ENCODE measurements at places on chromosomes 5 and 9.

DNA sequence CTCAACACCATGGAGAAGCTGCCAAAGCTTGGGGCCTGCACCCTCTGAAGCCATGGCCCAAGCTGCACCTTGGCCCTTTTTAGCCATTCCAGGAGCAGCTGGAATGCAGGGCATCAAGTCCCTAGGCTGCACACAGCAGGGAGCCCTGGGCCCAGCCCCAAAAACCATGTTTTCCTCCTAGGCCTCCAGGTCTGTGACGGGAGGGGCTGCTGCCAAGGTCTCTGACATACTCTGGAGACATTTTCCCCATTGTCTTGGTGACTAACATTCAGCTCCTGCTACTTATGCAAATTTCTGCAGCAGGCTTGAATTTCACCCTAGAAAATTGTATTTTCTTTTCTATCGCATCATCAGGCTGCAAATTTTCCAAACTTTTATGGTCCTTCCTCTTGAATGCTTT lies 64.6 kb downstream of the ELOVL7 start:
- DNase-seq: no peak

DNA sequence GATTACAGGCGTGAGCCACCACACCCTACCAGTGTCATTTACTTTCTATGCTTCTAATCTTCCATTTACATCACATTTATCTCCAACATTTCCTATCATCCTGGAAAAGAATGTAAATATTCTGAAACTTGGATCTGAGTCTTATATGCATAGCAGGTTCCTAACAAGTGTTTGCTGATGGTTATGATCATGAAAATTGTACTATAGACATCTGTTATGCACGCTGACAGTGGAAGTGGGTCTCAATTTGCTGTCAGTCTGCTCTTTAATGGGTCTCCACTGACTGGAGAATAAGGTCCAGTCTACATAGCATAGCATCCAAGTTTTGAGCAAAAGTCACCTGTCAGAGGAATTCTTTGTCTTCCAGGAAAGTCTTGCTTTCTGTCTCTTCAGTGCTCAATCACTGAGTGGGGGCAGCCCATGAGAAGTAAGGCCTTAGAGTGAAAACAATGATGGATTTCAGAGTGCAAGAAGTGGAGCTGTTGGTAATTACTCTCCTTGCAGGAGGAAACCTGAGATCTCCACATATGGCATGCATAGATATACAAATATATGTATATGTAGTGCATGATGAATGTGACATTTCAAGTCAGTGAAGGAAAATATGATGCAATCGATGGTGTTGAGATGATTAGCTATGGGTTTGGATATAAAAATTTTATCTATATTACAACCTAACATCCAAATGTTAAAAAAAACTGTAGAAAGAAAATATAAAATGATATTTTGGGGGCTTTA lies 29.2 kb upstream of the MSANTD3 start:
- DNase-seq: no peak

- no peak for DNase-seq
Measured at GRCh38 chr5:123881759-123882244, 369.8 kb downstream of the CSNK1G3 start.

GRCh38 chr5:19734776-19735175 lies 253.2 kb downstream of the CDH18 start:
- no peak for DNase-seq

DNA sequence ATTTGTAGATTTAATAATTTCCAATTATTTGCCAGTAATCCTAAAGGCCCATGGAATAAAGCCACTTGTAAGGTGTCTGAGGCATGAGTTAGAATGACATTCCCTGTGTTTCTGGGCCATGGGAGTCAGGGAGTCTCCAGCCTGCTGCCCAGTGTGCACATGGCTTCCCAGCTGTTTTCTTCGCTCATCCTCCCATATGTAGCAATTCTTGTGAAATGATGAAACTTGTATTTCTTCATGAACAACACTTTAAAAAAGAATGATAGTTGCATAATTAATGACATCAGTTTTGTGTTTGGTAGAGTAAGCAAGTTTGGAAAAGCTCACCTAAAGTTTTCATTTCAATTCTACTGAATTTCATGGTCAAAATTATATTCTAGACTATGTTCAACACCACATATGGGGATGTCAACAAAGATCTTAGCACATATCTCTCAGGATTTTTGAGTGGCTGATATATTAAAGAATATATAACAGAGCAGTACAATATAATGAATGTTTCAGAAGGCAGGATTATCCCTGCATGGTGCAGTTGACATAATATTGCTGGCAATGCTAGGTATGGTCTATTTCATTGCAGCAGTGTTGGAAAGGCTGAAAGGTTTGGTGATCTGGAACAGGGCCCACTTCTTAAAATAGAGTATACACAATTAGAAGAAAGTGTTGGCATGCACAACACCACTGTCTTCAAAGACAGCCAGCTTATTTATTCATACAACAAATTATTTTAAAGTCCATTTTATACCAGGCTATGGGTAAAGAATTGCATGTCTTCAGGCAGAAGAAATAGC lies 44.7 kb downstream of the GRIN3A start:
- DNase-seq: no peak

DNA sequence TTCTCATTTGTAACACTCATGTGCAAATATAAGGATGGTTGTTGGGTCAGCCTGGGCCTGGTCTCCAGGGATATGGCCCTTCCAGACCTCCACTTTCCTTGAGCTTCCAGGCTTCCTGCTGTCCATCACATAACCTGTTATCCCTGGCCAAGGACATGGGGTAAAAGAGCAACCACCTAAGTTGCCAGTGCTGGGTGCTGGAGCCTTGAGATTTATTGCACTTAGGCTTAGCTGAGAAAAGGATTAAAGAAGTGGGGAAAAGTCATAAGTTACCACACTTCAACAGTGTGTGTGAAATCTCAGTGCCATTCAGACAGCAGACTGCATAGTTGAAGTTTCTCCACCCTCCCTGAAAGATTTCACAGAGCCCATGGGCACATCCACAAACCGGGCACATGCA lies 58.6 kb upstream of the PANK3 start:
- DNase-seq: no peak

DNA sequence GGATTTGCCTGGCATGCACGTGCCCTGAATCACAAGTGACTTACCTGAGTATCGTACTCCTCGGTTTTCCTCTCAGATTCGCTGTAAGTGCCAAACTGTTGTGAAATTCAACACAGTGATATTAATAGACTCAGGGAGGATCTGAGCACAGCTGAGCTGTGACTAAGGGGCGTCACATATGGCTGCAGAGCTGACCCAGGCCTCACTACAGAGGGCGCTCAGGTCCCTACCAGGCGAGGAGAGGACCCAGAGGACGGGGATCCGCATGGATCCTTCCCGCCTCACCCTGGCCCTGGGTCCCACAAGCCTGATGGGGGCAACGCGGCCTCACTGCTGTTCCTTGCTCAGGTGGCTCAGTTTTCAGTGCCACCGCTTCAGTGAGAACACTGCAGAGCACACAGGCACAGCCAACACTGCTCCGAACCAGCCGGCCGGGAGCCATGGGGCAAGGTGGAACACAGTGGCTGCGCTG lies 20.1 kb downstream of the CLPTM1L start:
- DNase-seq: peak; percentile 41

GRCh38 chr5:36535859-36536615 lies 70.4 kb upstream of the SLC1A3 start:
- no peak for DNase-seq

DNA sequence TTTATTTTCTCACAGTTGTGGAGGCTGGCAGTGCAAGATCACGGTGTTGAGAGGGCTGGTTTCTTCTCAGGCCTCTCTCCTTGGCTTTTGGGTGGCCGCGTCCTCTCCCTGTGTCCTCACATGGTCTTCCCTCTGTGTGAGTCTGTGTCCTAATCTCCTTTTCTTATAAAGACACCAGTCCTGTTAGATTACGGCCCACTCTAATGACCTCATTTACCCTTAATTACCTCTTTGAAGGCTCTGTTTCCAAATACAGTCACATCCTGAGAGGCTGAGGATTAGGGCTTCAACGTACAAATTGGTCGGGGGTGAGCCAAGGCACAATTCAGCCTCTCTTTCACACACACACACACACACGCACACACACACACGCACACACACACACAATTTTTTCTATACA lies 73.0 kb downstream of the UGCG start:
- no peak for DNase-seq

GRCh38 chr9:4592886-4593285 lies 69.2 kb upstream of the PLPP6 start:
- DNase-seq: no peak

GRCh38 chr9:124860582-124861341 lies 995 bp downstream of the RPL35 start:
- DNase-seq: no peak

- DNase-seq: no peak
Measured at GRCh38 chr5:107894361-107894760, 223.6 kb upstream of the EFNA5 start.

DNA sequence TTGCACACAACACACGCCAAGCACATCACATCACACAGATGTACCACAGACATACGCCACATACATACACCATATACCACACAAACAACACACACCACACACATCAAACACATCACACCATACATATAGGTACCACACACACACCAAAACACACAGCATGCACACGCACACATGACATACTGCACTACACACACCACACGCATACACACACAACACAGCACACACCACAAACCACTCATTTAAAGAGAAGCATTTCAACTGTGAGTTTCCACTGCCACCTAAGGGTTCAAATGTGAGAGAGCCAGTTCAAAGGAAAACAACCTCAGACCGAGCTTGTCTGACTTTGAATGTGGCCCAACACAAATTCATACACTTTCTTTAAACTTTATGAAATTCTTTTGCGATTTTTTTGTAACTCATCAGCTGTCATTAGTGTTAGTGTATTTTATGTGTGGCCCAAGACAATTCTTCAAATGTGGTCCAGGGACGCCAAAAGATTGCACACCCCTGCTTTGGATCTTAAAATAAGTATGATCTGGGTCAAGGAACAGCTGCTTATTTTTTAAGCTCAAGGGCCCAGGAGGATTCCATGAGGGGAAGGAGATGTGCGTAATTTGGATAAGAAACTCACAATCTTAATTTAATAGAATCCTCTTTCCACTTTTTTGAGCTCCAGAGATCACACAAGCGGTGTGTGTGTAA lies 494.6 kb downstream of the GADD45G start:
- no peak for DNase-seq

- no peak for DNase-seq
Measured at GRCh38 chr5:15020736-15021135, 149.2 kb upstream of the ANKH start.

DNA sequence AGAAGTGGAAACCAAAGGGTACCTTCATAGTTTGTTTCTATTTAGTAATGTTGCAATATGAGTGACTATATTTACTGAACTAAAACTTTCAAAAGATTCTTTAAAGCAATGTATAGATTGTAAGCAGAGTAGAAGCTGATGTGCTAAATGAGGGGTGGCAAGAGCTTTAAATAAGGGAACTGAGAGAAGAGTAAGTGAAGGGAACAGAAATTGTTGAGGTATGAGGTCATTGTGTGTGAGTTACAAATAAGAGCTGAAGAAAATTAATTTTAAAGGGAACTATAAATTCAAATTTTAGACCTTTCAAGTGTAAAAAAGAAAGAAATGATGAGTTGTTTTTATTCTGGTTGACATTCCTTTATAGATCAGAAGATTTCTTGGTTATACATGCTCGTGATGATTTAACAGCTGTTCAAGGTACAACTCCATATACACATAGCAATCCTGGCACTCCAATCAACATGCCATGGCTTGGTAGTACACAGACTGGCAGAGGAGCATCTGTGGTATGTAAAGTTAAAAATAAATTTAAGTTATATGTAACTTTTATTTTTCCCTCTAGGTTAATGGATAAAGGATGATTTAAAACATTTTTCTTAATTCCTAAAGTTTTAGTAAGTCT lies 135.1 kb upstream of the TNFAIP8 start:
- DNase-seq: no peak

DNA sequence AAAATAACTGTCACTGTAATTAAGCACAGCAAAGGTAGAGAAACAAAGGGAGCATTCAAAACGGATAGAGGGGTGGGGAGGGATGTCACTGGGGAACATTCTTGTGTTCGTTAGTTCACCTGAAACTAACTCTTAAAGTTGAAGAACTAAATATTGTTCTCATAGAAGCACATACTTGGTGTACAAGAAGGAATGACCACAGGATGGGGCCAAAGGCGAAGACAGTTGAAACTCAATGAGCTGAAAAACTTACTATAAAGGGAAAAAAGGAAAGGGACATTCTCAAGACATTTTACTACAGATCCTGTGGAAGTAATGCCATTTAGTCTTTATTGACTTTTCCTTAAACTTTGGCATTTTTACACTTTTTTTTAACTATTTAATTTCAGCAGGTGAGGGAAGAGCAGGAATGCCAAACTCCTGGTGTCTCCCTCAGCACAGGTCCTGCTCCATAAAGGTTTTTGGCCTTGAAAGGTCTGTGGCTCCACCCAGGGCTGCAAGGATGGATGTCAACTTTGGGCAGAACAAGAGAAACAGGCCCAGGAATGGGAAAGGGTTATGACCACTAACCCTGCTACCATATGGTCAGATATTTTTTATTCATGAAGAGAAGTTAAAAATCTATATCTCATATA lies 197.6 kb upstream of the RASA1 start:
- no peak for DNase-seq

GRCh38 chr5:124795829-124796228 lies 49.4 kb upstream of the ZNF608 start:
- DNase-seq: no peak

- no peak for DNase-seq
Measured at GRCh38 chr5:89128092-89128491, 245.1 kb upstream of the MEF2C start.

- no peak for DNase-seq
Measured at GRCh38 chr5:180618487-180618828, 27.2 kb upstream of the SCGB3A1 start.

- no peak for DNase-seq
Measured at GRCh38 chr9:99173570-99174504, 47.9 kb downstream of the ALG2 start.

DNA sequence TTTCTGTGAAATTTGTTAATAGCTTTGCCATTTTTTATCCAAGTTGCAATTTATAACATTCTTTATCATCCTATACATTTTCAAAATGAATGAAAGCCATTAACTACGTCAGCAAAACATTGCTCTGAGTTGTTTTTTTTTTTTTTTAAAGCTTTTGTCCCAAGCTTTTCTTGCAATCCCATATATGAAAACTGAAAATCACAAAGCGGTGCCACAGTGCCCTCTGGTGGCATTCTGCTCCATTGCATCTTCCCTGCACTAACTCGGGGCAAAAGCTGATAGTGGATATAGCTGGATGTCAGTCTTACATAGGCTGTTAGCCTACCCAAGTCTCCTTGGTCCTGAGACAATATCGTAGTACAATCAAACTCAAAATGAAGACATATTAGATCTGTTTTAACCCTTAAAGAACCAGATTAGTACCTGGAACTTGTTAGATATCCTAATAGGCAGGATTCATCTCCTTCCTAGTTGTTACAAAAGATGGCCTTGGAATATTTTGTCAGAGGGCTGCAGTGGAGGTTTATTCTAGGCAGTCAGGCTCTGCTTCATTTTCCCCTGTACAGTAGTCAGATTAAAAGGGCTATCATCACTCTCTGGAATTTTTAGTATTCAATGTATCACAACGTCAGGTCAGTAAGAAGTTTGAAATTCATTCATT lies 669.9 kb downstream of the PTPRD start:
- peak; percentile 41 for DNase-seq

GRCh38 chr5:115551415-115551814 lies 6.8 kb upstream of the FEM1C start:
- no peak for DNase-seq

GRCh38 chr5:120473332-120473731 lies 9.2 kb downstream of the PRR16 start:
- DNase-seq: no peak
